ENCODE measurements at places on chromosomes 5 and 9. TPM values are rescaled to one million over a fixed set of nuclear protein-coding genes. Genes with fewer than 3 reads are reported as not detected.

DNA sequence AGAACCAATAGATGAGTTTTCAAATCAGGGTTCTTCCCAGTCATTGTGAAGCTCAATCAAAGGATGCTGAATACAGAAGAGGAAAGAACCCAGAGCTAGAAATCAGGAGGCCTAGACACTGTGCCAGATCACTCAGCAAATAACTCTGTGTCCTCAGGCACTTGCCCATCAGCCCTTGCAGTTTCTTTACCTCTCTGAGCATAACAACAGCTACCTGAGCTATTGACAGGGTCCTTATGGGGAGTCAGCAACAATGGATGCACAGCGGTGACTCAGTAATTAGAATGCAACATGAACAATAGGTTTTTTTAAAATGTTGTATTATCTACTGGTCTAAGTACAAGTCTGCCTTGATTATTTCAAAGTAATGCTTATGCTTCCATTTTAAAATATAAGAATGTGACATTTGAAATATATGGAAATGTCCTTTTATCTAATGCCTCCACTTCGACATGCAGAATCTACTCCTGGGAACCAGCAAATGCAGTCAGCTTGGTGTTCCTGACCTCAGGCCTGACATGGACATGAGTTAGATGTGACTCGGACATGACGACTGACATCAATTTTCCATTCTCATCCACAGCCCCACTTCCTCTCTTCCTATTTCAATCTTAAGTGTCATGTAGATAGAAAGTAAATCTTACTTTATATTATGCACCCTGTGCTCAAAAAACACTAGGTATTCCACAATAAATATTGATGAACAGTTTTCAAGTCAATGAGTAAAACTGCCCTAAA is 155.0 kb downstream of the TLE1 start:
- DNase-seq = no peak

DNA sequence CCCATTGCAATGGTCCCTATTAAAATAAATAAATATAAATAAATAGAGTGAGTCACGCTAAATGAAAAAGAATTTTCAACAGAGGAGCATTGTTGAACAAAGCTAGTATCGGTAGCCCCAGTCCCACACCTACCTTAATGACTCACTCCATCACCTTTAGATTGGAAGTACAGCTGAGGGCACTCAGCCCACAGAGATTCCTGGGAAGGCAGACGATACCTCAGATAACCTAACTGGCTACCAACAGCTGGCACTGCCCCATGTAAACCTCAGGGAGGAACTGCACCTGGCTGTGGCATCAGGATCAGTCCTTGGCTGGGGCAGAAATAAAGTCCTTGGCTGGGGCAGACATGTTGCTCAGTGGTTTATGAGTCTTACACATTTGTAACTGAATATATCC is 49.3 kb downstream of the SPRY4 start:
- no peak for DNase-seq

- DNase-seq = peak; percentile 35
Observed at GRCh38 chr5:73436535-73437100, 12.0 kb downstream of the FOXD1 start.

DNA sequence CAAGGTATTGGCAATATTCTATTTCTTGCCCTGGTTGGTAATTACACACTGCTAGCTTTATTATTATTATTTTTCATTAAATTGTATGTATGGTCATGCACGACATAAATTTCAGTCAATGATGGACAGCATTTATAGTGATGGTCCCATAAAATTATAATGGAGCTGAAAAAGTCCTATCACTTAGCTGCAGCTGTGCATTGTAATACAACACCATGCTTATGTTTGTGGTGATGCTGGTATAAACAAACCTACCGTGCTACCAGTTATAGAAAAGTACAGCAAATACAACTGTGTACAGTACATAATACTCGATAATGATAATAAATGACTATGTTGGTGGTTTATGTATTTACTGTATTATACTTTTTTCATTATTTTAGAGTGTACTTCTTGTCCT is 65.5 kb downstream of the NR3C1 start:
- no peak for DNase-seq

- no peak for DNase-seq
Observed at GRCh38 chr5:111854186-111854585, 97.2 kb upstream of the NREP start.

DNA sequence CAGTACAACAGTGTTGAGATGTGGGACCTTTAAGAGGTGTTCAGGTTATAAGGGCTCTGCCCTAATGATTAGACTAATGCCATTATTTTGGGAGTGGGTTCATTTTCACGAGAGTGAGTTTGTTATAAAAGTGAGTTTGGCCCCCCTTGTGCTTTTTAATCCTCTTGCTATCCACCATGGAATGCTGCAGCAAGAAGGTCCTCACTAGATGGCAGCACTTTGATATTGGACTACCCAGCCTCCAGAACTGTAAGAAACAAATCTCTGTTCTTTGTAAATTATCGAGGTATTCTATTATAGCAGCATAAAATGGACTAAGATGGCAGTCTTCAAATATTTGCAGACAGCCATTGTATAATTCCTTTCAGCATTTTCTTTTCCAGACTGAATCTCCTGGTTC is 212.4 kb downstream of the LRRC70 start:
- no peak for DNase-seq

DNA sequence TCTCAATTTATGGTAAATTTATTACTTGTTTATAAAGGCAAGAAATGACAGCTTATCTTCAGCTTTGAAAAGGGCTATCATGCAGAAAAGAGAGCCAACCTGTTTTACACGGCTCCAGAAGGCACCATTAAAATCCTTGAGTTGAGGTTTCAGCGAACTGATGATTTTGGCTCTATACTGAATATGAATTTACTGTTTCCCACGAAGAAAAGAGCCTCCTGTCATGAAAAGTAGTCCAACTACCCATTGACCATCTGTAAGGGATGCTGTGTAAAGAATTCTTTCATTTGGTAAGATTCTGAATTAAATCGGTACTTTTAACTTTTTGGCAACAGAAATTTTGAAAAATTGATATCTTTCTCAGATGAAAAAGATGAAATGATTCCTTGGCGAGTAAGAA is 657.6 kb upstream of the ZNF608 start:
- no peak for DNase-seq

GRCh38 chr5:34603378-34603777 is 52.8 kb upstream of the RAI14 start:
- DNase-seq = no peak

IL4 gene
- not detected for total RNA-seq

ACOT12 gene
- not detected for total RNA-seq

RASA1 gene
- total RNA-seq = 55.1 TPM

TMEM161B gene
- total RNA-seq = 21.5 TPM

TMEM171 gene
- total RNA-seq = 1.1 TPM

RGMB gene
- total RNA-seq = 95.9 TPM

CYLC2 gene
- not detected for total RNA-seq

Data from glutamatergic neuron (in vitro differentiated cells).